ENCODE measurements at places on chromosomes 6 and 20.

GRCh38 chr6:92559611-92560010, 859.7 kb downstream of the EPHA7 start:
- DNase-seq = no peak

- no peak for DNase-seq
Observed at GRCh38 chr6:104969785-104970581, 13.1 kb downstream of the LIN28B start.

DNA sequence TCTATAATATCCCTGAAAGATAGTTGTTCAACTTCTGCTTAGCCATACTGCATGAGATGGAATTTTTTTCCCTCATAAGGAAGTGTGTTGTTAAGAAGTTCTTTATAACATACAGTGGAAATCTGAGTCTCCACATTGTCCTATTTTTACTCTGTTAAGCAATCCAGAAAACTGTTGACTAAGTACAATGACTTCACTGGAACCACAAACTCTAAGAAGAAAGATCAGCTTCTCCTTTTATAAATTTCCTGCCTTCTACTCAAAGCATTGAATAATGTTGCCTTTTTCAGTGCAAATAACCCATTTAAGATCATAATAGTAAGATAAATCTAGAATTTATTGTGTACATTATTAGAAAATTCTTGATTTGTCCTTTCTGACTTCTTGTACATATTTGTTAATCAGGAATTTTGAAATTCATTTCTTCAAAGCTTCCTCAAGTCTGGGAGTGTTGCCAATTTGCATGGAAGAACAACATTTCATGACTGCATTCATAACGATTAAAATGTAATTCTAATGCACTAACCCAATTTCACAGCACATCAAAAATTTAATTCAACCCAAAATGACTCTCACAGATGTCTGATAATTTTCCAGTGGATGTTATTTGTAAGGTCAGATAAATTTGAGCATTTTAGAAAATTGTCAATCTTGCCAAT, 45.6 kb upstream of the ANKEF1 start:
- no peak for DNase-seq

- DNase-seq = no peak
Observed at GRCh38 chr6:16355699-16356446, 117.5 kb downstream of the GMPR start.

- DNase-seq = no peak
Observed at GRCh38 chr6:2433266-2433665, 187.9 kb upstream of the GMDS start.

- no peak for DNase-seq
Observed at GRCh38 chr20:63084563-63084927, 77.8 kb upstream of the BHLHE23 start.

DNA sequence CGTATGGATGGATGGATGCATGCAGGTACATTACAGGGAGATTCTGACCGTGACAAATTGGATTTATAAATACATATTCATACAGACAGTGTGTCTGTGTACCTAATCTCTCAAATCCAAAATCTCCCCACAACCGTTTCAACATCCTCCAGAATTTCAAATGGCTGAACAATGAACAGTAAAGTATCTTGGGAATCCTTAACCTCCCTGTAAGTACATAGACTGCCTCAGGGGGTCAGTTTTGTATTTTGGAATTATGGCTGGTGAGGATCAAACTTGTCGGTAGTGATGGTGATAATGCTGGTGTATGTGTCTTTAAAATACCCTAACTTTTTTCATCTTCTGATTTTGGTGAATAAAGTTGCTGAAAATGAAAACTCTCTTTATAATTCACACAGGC, 246.2 kb downstream of the FOXC1 start:
- DNase-seq = no peak

All from activated CD4-positive, CD25-positive, alpha-beta regulatory T cell treated with anti-CD3 and anti-CD28 coated beads, Interleukin-2, amount 50 U/mL, for 16 hours (primary cell).